ENCODE measurements at places on chromosomes 4 and X.
A peak's percentile ranks its signal among the peaks of the same experiment; 100 is the strongest.

DNA sequence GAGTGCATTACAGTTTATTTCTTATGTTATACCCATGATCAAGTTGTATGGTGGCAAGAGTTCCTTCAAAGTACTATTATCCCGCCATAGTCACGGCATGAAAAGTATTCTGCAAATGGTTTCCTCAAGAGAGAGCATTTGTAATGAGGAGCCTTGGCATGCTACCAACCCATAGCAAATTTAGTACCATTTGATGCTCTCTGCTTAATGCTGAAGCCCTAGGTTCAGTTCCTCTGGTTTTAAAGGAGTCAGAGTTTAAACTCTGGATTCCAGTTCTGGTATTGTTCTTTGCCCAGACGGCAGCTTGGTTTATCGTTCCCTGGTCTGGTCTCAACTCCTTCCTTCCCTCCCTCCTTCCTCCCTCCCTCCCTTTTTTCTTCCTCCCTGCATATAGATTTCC lies 371.3 kb downstream of the BMPR1B start:
- DNase-seq = no peak

GRCh38 chr4:184461711-184462441 lies 12.5 kb downstream of the IRF2 start:
- DNase-seq = no peak

- no peak for DNase-seq
These were observed 153.5 kb downstream of the HHIP start for GRCh38 chr4:144799486-144799885.

GRCh38 chrX:109704563-109704962 lies 28.5 kb downstream of the ACSL4 start:
- no peak for DNase-seq

DNA sequence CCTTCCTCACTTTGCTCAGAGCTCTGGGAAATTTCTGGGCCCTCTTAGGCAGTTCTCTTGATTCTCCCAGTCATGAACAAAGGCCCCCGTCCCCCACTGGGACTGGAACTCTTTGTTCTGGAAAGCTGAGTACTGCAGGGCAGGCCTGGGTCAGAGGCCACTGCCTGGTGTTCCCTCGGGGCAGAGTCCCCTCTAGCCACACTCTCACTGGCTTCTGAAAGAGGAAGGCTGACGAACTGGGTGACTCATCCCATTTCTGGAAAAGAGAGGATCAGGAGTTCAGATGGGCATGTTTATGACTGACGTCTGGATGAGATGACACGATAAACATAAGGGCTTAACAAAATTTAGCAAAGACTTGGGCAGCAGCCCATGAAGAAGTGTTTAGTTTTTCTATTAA lies 47.7 kb downstream of the DDX3X start:
- peak; percentile 44 for DNase-seq

GRCh38 chrX:45068569-45068968 lies 132.1 kb downstream of the DIPK2B start:
- DNase-seq = no peak

- no peak for DNase-seq
These were observed 449.3 kb downstream of the IL15 start for GRCh38 chr4:142085513-142086292.

DNA sequence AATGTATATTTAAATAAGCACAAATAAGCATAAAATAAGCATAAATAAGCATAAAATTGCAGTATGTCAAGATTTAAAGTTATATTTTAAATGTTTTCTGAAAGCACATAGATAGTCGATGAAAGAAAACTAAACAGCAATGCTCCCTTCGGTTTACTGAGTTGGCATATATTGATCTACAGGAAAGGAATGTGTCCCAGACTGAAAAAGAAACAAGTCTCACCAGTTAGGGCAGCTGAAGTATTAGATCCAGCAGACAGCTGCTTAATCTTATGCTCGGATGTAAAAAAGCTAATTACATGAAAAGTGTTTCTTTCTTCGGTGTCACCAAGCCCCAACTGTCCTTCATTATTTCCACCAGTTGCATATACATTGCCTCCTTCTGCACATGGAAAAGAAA lies 8.7 kb downstream of the RPGR start:
- no peak for DNase-seq

GRCh38 chrX:8916697-8917096 lies 115.5 kb upstream of the FAM9A start:
- no peak for DNase-seq

- DNase-seq = no peak
These were observed 6.3 kb downstream of the RHOXF1 start for GRCh38 chrX:120109378-120109777.

DNA sequence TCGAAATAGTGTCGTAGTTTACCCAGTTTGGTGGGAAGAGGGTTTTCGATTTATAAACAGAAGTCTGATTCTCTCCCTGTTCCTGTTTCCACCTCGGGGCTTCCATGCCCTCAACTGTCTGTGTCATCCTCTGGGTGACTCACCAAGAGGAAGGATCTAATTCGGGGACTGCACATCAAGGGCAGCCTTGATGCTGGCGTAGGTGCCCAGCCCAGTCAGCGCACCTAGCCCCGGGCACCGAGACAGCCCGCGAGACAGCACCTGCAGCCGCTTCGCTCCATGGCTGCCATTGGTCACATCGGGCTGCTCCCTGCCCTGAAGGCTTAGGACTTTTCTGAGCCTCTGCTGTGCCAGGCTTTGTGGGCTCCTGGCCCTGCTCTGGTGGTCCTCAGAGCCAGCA lies 7.7 kb downstream of the ABCD1 start:
- DNase-seq = no peak

DNA sequence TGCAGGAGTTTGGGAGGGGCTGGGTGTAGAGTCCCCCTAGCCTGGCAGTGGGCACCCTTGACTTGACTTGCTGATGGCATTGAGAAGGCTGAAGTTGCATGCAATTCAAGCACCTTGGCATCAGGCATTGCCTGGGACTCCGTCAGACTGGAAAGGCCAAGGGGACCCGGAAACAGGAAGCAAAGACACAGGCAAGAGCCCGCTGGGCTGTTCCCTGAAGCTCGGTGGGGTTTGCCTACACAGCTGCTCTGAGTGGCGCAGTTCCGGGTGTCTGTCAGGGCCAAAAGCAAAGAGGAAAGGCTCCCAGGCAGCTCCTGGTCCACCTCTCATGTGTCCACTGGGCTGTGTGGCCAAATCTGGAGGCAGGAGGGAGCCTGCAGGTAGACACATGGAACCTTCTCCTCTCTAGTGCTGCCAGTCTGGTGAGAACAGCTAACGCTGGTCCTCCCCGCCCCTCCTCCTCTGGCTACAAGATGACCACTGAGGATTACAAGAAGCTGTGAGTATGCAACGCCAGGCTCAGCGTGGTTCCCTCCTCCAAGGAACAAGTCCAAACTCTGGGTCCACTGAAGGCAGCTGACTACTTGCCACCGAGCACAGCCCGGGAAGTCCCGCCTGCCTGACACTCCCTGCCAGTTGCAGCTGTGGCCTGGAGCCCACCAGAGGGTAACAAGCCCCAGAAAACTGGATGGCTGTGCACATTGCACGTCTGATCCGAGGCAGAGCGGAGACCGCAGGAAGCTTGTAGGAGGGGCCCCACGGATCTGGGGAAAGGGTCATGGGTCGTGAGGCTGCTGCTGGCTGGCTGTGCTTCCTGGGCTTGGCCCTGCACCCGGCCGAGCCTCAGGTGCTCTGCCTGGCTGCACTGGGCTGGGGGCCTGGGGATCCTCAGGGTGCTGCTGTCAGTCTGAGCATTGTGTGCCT lies 20.1 kb downstream of the ZNF185 start:
- no peak for DNase-seq

DNA sequence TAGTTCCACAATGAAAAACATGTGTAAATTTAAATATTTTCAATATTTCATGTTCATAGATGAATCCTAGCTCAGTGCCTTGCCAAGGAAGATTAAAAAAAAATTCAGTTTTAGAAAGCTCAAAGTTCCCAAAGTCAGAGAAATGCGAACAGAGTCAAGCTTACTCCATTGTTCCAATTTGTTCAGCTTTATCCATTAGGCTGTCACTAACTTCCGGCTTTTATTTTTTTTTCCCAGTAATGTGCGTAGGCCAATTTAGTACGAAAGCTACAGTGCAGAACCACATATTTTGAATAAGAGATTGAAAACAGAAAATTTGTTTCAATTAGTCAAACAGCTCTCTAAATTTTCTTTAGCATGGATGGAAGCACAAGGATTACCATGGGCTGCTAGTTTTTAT lies 23.1 kb upstream of the KLHL2 start:
- no peak for DNase-seq

DNA sequence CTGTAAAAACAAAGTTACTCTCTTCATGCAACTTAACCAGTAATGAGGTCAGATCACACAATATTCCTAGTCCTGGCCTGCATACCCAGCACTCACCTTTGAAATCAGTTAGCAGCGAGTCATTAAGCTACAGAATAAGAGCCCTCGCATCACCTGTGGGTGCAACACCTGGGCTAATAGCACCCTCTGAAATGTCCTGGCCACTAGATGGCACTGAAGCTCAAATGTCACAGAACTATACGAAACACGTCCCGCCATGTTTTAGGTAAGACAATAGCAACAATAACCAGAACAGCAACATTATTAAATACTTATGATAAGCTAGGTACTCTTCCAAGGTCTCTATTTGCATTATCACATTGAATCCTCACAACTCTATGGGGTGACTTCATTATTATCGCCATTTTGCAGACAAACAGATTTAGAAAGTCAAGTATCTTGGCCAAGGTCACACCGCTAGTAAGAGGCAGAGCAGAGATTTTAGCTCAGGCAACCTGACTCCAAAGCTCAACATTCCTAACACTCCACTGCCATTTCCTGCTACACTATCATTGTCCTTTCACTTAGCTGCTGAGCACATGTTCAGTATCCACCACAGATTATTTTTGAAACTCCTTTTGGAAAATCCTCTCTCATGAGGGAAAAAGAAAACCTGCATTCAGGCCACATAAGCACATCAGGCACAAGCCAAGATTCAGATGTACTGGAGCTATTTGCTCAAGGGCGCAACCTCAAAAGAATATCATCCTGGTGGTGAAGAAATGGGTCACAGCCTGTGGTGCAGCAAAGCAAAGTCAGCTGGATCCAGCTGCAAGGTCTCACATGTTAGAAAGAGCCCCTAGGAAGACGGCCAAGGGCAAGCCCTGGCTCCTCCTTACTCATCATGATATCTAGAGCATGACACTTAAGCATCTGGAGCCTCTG lies 59.5 kb upstream of the KDR start:
- peak; percentile 35 for DNase-seq

DNA sequence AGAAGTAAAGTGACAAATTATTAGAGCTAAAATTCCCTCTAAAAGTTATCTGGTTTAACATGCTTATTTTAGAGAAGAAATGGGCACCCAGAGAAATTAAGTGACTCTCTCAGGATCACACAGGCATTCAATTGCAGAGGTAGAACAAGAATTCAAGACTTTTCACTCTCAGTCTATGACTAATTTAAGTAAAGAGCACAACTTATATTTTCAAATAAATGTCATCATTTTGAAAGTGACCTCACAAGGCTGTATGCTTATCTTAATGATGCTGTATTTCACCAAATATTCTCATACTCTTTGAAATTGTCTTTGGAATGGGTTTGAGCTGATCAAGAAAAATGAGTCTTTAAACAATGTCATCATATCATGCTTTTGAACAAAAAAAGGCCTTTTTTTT lies 15.3 kb downstream of the GPR174 start:
- no peak for DNase-seq

- no peak for DNase-seq
These were observed at the start of gene SLC49A3 for GRCh38 chr4:688854-689681. SLC49A3 (minus strand) TSS chr4:689151; CDS start chr4:689127, 24 bp downstream.

DNA sequence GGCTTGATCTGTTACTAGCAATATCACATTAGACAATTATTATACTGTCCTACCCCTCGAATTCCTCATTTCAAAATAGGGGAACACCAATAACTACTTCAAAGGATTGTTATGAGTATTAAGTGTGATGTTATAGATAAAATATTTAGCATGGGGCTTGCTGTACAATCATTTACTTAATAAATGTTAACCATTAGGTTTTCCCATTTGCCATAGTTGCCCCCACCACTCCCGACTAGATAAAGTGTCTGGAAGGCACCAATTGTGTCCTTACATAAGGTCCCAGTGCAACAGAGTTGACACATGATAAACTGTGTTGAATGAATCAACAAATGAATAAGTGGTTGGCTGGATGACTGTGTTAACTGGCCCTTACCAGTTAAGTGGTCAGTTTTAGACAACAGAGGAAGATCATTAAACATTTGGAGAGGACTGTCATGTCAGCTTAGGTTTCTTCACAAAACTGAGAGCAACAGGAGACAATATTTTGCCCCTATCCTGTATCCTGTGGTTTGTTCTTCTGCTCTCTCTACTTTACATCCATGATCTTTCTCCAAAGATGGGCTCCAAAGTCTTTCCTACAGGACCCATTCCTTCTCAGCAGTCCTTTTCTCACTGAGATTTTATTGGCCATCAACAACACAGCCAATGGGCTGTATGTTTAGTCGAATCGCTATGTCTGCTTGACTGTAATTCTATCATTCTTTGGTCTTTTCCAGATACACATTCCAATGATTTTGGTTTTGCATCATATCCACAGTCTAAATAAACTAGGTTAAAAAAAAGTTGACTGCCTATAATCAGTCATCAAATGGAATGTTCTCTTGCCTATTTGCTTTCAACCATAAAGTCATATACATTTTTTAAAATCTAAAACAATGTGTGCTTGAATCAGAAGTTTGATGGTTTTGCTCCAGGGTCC lies 74.4 kb downstream of the RNF150 start:
- no peak for DNase-seq

- no peak for DNase-seq
These were observed at the start of gene PASD1 for GRCh38 chrX:151563449-151563848. PASD1 (plus strand) TSS chrX:151563675; CDS start chrX:151601554, 37,879 bp downstream.

- DNase-seq = no peak
These were observed 103.4 kb downstream of the DDIT4L start for GRCh38 chr4:100086766-100087431.

GRCh38 chr4:10521424-10521823 lies 64.2 kb upstream of the ZNF518B start:
- no peak for DNase-seq

GRCh38 chr4:107006218-107006617 lies 29.9 kb downstream of the DKK2 start:
- no peak for DNase-seq

GRCh38 chrX:2517055-2517454 lies 16.3 kb upstream of the DHRSX start:
- no peak for DNase-seq

GRCh38 chr4:173418639-173419038 lies 19.7 kb upstream of the SCRG1 start:
- DNase-seq = no peak

DNA sequence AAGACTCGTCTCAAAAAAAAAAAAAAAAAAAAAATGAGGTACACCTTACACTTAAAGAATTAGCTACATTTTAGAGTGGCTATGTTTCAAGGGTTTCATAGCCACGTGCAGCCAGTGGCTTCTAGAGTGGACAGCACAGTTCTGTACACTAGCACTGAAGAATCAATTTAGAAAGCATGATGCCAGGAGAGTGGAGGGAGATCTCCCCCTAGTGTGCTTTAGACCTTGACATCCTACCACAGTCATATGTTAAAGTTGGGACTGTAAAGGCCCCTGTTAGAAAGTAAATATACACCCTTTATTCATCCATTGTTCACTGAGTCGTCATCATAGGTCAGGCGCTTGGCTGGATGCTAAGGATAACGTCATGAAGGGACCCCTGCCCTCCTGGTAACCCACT lies 179.4 kb downstream of the QDPR start:
- DNase-seq = no peak

- no peak for DNase-seq
These were observed 213.5 kb upstream of the GIMD1 start for GRCh38 chr4:106582103-106582502.
